Cardiac ventricle fibroblast (primary cell): ENCODE measurements at places on chromosomes 7 and 10. TPM values are rescaled to one million over a fixed set of nuclear protein-coding genes. Genes with fewer than 3 reads are reported as not detected.

Gene OR6B1
- not detected in 2 replicates for total RNA-seq

Gene NKX2-3
- total RNA-seq = not detected in 2 replicates

Gene CFAP70
- 0.50 and 1.2 TPM in 2 replicates for total RNA-seq

Gene UNC5B
- total RNA-seq = 58.3 and 61.5 TPM in 2 replicates

Gene BLNK
- total RNA-seq = not detected in 2 replicates

Gene DEPP1
- total RNA-seq = 145 and 150 TPM in 2 replicates

Gene TMEM196
- total RNA-seq = not detected in 2 replicates

Gene RADIL
- 0.19 and 1.3 TPM in 2 replicates for total RNA-seq

Gene CYP2C18
- not detected in 2 replicates for total RNA-seq

Gene LRRC18
- total RNA-seq = not detected in 2 replicates

Gene RBM20
- total RNA-seq = not detected in 2 replicates

Gene LEP
- total RNA-seq = not detected in 2 replicates

Gene TMEM72
- not detected in 2 replicates for total RNA-seq

Gene MKX
- not detected in 2 replicates for total RNA-seq

Gene PNLIPRP1
- total RNA-seq = not detected in 2 replicates

Gene ZNRF2
- total RNA-seq = 8.2 and 8.7 TPM in 2 replicates

Gene PRDX3
- 115 and 144 TPM in 2 replicates for total RNA-seq

Gene PAPOLB
- 0.24 TPM in 1 of 2 replicates, not detected in the other for total RNA-seq

Gene DOCK1
- total RNA-seq = 37.8 and 38.4 TPM in 2 replicates

Gene SUGCT
- 2.5 and 4.3 TPM in 2 replicates for total RNA-seq

Gene CD36
- 38.1 and 60.9 TPM in 2 replicates for total RNA-seq

Gene PLEKHA1
- 13.7 and 14.7 TPM in 2 replicates for total RNA-seq

Gene FKBP9
- 178 and 181 TPM in 2 replicates for total RNA-seq

Gene MRC1
- 0.19 and 0.59 TPM in 2 replicates for total RNA-seq

Gene STK32C
- 10.4 and 10.5 TPM in 2 replicates for total RNA-seq

Gene CTAGE15
- total RNA-seq = not detected in 2 replicates

Gene CBLL1
- 7.7 and 17.5 TPM in 2 replicates for total RNA-seq

Gene SLC16A12
- total RNA-seq = 0.81 and 1.1 TPM in 2 replicates

Gene TAS2R5
- total RNA-seq = 0.44 and 1.3 TPM in 2 replicates

Gene IFIT1B
- 0.29 TPM in 1 of 2 replicates, not detected in the other for total RNA-seq

Gene PRLHR
- total RNA-seq = not detected in 2 replicates

Gene LRIT1
- not detected in 2 replicates for total RNA-seq

Gene CCDC186
- total RNA-seq = 8.2 and 13.4 TPM in 2 replicates

Gene ZNF727
- total RNA-seq = 0.20 and 0.44 TPM in 2 replicates

Gene GLI3
- total RNA-seq = 11.1 and 12.9 TPM in 2 replicates

Gene GNAI1
- total RNA-seq = 23.2 and 25.8 TPM in 2 replicates

Gene INMT
- total RNA-seq = 181 and 220 TPM in 2 replicates

Gene ANKRD7
- 0.44 TPM in 1 of 2 replicates, not detected in the other for total RNA-seq

Gene RHOBTB1
- 8.9 and 15.3 TPM in 2 replicates for total RNA-seq

Gene H2BK1
- not detected in 2 replicates for total RNA-seq

Gene FZD1
- total RNA-seq = 18.7 and 21.9 TPM in 2 replicates

Gene APBB1IP
- 7.2 and 8.4 TPM in 2 replicates for total RNA-seq

Gene CHAT
- not detected in 2 replicates for total RNA-seq

Gene WNT8B
- total RNA-seq = not detected in 2 replicates

Gene WNT16
- not detected in 2 replicates for total RNA-seq
